Stimulated activated CD8-positive, alpha-beta memory T cell treated with anti-CD3 and anti-CD28 coated beads, Interleukin-4, amount 100 ng/mL, for 4 hours (primary cell): ENCODE measurements at places on chromosomes 7 and 10.

GRCh38 chr10:28951484-28951883, 274.2 kb downstream of the BAMBI start:
- no peak for DNase-seq

DNA sequence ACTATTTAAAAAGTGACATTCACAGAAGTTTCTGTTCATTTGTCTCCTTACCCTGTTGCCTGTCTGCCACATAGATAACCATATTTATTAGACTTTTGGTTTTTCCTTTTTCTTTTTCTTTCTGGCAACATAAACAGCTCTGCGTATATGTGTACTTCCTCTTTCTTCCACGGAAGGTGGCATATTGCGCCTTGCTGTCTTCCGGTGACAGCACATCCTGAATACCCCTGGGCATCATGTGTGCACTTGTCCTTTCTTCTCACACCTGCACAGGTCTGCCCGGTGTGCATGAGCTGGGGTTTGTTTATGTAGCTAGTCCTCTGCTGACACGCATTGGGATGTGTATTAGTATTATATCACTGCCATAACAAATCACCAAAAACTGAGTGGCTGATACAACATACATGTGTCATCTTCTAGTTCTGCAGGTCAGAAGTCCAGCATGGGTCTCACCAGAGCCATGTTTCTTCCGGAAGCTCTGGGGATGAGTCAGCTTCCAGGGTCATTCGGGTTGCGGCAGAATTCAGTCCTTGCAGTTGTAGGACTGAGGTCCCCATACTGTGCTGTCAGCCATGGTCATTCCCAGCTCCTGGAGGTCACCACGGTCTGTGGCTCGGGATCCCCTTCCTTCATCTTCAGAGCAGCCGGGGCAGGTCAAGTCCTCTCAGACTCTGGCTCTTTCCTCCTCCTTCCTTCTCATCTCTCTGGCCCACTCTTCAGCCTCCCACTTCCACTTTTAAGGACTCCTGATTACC, 596.0 kb upstream of the FOXK1 start:
- DNase-seq = no peak

DNA sequence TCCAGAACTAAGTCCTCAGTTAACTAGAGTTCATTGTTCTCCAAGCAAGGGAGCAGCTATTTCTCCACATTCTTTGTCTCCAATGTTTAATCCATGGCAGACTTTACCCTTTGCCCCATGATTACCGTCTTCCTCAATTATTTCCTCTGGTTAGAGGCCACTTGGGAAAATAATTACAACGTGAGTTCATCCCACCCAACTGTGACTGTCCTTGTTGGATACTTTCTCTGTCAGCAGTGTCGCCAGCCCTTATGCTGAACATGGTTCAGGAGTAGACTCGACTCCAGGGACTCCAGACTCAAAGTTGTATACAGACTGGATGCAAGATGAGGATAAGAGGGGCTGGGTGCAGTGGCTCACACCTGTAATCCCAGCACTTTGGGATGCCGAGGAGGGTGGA, 17.1 kb upstream of the SEPHS1 start:
- no peak for DNase-seq

- no peak for DNase-seq
Observed at GRCh38 chr10:87916515-87916914, 53.1 kb downstream of the PTEN start.

DNA sequence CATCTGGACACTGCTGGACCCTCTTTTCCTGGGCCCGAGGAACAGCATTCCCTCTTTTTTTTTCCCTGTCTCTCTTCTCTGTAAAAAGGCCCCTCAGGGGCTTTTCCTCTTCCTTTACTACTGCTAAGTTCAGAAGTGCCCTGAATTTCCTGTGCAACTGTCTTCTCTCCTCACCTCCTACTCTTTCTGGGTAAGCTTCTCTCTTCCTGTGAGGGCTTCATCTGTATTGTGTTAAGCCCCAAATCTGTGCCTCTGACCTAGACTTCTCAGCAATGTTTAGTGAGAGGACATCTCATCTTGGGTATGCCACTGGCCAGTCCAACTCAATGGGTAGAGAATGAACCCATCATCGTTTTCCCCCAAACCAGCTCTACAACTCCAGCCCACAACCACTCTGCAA, 174.2 kb downstream of the PTEN start:
- no peak for DNase-seq

DNA sequence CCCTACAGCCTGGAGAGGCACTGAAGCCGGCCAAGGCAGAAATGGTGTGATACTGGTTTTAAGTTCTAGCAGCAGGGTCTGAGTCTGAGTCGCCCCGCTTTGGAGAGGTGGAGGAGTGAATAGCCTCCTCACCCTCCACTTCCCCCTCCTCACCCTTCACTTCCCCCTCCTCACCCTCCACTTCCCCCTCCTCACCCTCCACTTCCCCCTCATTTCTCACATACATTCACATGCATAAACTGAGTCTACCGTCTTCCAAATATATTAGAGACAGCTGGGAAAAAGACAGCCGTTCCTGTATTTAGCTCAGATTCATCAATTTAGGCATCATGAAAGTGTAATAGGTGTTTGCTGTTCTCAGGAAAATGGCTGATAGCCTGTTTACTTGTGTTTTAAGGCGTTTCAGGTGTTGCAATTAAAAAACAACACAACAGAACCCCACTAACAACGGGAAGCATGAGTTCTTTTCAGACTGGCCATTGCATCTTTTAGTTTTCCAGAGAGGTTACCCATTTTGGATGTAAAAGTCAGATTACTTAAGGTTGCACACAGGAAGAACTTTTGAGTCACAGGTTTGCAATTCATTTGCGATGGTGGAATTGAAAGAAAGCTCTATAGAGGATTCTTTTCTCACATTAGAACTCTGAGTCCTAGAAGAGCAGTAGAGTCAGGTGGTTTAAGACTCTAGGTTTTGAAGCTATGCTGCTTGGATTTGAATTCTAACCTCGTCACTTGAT, 861 bp downstream of the NRBF2 start:
- DNase-seq = no peak

DNA sequence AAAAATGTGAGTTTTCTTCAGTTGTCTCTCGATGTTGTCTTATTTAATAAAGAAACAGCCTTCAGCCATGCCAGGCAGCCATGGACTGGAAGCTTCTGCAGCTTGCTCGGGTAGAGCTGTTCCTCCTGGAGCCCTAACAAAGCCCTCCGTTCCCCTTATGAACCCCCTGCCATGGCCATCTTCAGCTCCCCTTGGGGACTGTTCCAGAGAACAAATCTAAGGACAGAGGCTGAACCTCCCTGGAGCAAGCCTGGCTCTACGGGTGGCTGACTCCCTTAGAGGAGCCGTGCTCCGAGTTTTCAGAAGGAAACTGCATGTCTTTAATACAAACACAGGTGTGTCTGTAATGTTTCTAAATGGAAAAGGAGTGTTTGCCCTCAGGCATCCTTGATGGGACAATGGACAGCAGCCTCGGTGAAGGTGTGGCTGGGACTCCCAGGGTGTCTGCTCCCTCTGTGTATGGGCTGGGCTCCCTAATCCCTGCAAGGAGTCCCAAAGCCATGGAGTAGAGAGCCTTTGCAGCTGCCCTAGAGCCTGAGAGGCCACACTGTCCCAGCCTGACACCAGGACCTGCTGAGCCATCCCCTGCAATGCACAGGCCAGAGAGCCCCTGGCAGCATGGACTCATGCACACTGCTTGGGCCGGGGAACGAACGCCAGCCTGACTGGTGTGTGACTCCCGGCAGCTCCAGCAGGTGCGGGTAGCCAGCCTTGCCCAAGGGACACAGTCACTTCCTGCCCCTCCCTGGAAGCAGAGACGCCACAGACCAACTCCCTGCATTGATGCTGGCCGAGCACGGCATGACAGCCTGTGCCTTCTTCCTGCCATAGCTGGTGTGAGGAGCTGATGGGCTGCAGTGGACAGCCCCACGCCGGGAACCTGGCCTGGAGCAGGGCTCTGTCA, 381.8 kb downstream of the TCERG1L start:
- no peak for DNase-seq

- DNase-seq = no peak
Observed at GRCh38 chr7:99617192-99617781, 541 bp downstream of the ZSCAN25 start.
